ENCODE measurements at places on chromosomes 12 and 14.

GRCh38 chr14:72547999-72548398 lies 345.9 kb downstream of the DPF3 start:
- DNase-seq = no peak

DNA sequence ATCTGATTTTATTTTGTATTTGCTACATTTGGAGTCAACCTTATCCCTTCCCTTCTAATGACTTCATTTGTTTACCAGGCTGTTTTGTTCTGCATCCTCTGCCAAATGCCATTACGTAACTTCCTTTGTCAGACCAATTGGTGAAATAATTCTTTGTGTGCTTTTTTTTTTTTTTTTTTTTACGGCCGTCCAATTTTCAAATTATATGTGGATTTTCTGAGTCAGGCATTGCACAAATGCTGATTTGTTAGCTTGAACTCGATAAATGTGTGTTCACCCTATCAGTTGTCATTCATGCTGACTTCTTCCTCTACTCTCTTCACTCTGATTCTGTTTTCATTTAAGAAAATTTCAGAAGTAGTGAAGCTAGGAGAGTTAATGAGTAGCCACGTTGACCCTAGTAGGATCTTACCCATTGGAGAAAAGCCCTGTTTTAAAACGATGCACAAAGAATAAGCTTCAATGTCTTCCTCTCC lies 386.2 kb downstream of the DIO2 start:
- no peak for DNase-seq

- DNase-seq = no peak
These were observed 362.1 kb downstream of the RAD51B start for GRCh38 chr14:68181519-68182326.

GRCh38 chr12:113479590-113480335 lies 8.1 kb upstream of the LHX5 start:
- DNase-seq = no peak

DNA sequence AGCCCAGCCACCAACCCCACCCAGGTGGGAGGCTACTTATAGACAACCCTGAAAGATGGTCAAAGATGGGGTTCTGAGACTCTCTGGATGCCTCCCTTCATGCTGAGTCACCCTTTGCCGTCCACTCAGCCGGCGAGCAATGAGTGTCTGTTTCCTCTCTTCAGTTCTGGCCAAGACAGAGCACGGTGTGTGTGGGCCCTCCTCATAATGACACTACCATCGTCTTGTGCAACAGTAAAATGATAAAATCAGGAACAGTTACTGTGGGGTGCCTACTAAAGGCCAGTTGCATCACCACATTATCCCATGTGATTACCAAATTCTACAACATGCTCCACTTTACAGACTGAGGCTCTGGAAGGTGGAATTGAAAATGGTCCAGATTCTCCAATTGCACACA lies 7.0 kb upstream of the BDKRB1 start:
- no peak for DNase-seq

DNA sequence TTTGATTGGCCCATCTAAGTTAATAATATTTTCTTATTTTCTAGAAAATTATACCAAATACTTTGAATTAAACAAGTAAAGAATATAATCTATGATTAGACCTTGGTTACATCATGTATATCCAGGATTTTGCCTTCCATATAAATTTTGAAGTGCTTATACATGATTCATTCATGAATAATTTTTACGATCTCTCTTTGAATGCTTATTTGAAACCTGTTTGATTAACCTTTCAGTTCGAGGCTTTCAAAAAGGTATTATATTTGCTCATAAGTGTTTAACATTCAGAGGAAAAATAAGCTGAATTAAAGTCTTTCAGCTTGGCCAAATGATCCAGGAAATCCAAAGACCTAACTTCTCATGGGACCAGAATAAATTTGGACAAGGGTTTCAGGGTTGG lies 495.2 kb upstream of the GARIN6 start:
- DNase-seq = no peak

DNA sequence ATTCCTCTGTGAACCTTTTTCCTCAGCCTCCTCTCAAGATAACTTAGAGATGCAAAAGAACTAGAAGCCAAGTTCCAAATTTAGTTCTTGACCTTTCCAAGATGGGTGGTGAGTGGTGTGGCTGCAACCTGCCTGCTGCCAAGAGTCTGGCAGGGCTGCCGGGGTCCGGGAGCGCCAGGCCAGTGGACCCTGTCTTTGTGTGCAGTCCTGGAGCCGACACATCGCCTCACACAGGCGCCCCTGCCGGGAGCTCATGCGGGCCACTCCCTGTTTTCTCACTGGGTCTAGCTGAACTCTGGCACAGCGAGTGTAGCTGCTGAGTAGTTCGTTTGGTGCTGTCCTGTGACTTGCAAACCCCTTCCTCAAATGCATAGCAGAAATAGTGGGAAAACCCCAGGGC lies 84.9 kb downstream of the CACNA1C start:
- no peak for DNase-seq

- DNase-seq = no peak
These were observed 221.2 kb downstream of the SLC2A13 start for GRCh38 chr12:39884616-39885125.

DNA sequence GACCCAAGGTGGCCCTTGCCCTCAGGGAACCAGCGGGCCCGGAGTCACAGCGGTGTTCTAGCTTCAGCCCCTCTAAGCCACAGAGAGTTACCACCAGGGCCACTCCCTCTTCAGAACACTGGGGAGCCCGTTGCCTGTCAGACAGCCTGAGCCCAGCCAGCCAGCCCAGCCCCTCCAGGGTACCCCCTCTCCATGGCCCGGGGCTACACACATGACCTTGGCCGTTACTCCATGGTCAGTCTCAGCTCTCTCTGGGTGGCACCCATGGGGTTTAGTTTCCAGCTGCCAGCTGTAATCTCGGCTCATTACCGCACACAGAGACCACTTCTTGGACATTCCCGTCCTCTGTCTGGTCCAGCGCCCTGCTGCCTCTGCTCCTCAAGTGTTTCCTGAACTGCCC lies 35.0 kb downstream of the PPP2R5C start:
- DNase-seq = no peak

DNA sequence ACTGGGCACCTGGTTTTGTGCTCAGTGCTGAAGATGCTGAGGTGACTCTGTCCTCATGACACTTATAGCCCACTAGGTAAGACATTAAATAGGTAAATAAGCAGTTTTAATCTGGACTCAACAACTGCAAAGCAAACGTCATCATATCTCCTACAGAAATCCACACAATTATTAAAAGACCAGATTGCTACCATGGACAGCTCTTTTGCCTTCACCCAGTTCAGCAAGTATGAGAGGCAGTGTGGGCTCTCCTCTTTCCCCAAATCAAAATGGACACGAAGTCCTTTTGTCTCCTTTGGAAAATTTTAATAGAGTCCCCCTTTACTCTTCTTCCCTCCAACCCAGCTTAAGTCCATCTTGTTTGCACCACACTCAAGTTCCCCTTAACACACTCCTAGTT lies 171.1 kb downstream of the RPAP3 start:
- no peak for DNase-seq

- DNase-seq = no peak
These were observed 27.4 kb upstream of the WSCD2 start for GRCh38 chr12:108101605-108102175.

Data from NCI-H1436 treated with DMSO at 0.1 percent for 48 hours (cell line).